ENCODE measurements at places on chromosomes 13 and 19.

DNA sequence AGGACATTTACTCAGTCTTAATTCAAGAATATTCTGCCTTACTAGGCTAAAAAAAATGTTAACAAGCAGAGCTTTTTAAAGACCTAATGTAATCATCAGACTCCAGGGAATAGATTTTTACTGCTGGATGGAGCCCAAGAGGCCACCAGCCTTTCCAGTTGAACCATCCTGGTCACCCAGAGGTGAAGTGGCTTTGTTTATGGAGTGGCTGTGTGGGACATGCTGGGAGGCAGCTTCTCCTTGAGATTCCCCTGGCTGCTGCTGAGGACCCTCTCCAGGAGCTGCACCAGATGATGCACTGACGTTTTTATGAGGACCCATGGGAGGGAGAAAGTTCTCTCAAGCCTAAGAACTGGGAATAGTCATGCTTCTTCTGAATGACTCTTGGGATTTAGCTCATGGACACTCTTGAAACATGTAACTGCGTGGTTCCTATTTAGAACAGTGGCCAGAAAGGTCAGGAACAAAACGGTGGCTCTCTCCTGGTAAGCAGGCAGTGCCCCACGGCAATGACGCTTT is 205.9 kb upstream of the MIR17HG start:
- DNase-seq, result no peak

GRCh38 chr19:50331221-50331993 is 2.2 kb upstream of the KCNC3 start:
- no peak for DNase-seq

GRCh38 chr13:58992478-58993042 is 1171.2 kb downstream of the DIAPH3 start:
- no peak for DNase-seq

DNA sequence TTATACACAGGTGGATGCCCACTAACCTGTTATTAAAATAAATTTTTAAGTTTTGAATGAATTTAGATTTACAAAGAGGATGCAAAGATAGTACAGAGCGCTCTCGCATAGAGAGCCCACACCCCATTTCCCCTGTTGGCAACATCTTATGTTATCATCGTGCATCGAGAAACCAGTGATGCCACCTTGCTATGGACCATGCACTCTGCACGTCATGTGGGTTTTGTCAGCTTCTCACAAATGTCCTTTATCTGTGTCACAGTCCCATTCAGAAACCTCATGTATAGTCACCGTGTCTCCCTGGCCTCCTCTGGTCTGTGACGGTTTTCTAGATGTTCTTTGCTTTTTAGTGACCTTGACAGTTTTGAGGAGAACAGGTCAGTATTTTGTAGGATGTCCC is 60.0 kb downstream of the ING1 start:
- DNase-seq, result no peak

- DNase-seq, result no peak
Observed at GRCh38 chr19:47323409-47323808, 8.6 kb upstream of the C5AR2 start.

GRCh38 chr19:7260161-7260560 is 34.1 kb downstream of the INSR start:
- no peak for DNase-seq

Measured in stimulated activated CD4-positive, alpha-beta T cell treated with anti-CD3 and anti-CD28 coated beads, Interleukin-1b, Interleukin-23, amount 100 ng/mL, for 1 hour (primary cell).